Thoracic aorta (tissue), 2 donors: ENCODE measurements at places on chromosomes 5 and 9. TPM values are rescaled to one million over a fixed set of nuclear protein-coding genes. Genes with fewer than 3 reads are reported as not detected.
A peak's percentile ranks its signal among the peaks of the same experiment; 100 is the strongest.

The GRXCR2 gene
- total RNA-seq, result not detected

The PCDHGA3 gene
- 9.1 TPM for total RNA-seq

The SURF1 gene
- 66.6 TPM for total RNA-seq

The TMC1 gene
- not detected for total RNA-seq

GRCh38 chr5:130135506-130135905 lies 231.2 kb downstream of the CHSY3 start:
- no peaks in the 10 kb centered on the region for H3K27me3 ChIP-seq
- H3K4me3 ChIP-seq, result no peak overlapping the region
- H3K4me1 ChIP-seq, result peaks cover 23% of the 10 kb centered on the region
- no peaks in the 10 kb centered on the region for H3K36me3 ChIP-seq

DNA sequence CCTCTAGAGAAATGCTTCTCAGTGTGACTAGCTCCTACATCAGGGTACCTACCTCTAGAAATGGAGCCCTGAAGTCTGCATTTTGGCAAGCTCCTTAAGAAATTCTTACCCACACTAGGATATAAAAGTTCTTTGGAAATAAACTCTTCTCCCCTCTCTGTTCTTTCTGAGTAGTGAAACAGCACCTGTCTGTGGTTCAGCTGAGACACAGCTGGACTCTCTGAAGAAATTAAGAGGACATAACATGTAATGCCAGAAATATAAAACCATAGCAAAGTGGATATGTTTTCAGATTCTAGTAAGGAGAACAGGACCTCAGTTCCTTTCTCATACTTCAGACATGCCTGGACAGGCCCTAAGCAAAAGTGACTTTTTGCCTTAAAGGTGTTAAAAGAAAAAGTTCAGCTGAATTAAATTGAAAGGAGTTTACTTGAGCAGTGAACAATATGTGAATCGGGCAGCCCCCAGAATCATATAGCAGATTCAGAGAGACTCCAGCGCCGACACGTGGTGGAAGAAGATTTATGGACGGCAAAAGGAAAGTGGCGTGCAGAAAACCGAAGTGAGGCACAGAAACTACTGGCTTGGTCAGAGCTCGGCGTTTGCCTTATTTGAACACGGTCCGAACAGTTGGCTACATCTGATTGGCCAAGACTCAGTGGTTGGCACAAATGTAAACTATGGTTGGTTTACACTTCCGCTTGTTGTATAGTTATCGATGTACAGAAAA lies 64.5 kb downstream of the PRKACG start:
- no peak overlapping the region for H3K4me3 ChIP-seq
- H3K27me3 ChIP-seq, result no peaks in the 10 kb centered on the region
- H3K36me3 ChIP-seq, result no peaks in the 10 kb centered on the region
- no peak overlapping the region for H3K27ac ChIP-seq
- DNase-seq, result no peak

- no peaks in the 10 kb centered on the region for H3K4me1 ChIP-seq
- no peaks in the 10 kb centered on the region for H3K36me3 ChIP-seq
- no peaks in the 10 kb centered on the region for H3K27me3 ChIP-seq
- no peak for DNase-seq
- no peak overlapping the region for H3K27ac ChIP-seq
Measured at GRCh38 chr5:52356311-52356918, 431.3 kb upstream of the ITGA1 start.

DNA sequence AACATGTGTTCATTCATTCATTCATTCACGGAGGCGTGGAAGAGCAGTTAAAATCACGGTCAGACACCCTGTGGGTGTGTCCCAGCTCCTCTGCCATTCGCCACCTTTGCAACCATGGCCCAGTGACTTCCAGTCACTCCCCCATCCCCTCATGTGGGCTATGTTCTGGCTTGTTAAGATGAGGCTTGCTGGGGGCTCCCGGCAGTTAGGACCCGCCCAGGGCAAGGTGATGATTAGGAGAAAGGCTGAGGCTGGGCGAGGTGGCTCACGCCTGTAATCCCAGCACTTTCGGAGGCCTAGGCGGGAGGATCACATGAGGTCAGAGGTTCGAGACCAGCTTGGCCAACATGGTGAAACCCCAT lies 24.9 kb upstream of the PTGES start:
- no peak for DNase-seq
- no peaks in the 10 kb centered on the region for H3K36me3 ChIP-seq
- H3K27ac ChIP-seq, result peak overlapping the region; percentile 45

GRCh38 chr5:128538250-128539037 lies 399 bp upstream of the FBN2 start:
- H3K4me3 ChIP-seq, result peak overlapping the region; percentile 81
- no peaks in the 10 kb centered on the region for H3K36me3 ChIP-seq

DNA sequence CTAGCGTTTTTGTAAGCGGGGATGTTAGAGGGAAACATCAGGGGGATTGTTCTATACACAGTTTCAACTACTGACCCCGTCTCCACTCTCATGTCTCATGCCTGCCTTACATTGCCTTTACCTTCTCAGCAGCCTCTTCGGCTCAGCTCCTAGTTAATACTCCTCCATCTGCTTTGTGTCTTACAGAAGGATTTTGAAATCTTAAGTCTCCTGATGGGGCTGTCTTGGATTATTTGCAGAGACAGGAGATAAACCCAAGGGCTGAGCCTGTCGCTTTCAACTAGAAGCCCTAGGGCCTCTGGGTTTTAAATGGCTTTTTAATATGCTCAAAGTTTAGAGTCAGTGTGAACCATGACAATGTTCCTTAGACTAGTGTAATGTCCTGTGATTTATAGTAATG lies 161.5 kb downstream of the CARTPT start:
- DNase-seq, result no peak
- peaks cover 7% of the 10 kb centered on the region for H3K4me1 ChIP-seq
- H3K27ac ChIP-seq, result no peak overlapping the region

DNA sequence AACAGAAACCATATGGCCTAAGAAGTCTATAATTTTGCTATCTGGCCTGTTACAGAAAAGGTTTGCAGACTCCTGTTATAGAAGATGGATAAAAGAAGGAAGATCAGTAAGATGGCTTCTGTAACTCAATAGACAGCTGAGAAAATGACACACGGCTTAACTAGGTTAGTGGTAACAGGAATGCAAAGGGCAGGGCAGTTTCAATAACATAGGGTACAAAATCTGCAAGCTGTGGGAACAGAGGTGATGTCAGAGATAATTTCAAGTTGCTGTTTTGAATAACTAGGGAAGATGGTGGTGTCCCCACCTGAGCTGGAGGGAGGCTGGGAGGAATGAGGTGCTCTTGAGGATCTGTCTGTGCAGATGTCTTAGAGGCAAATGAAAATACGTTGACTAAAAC lies 106.5 kb downstream of the GLIS3 start:
- H3K4me3 ChIP-seq, result no peak overlapping the region
- H3K36me3 ChIP-seq, result peaks cover 3% of the 10 kb centered on the region
- no peak overlapping the region for H3K27ac ChIP-seq
- H3K27me3 ChIP-seq, result no peaks in the 10 kb centered on the region
- DNase-seq, result no peak
- no peaks in the 10 kb centered on the region for H3K4me1 ChIP-seq

DNA sequence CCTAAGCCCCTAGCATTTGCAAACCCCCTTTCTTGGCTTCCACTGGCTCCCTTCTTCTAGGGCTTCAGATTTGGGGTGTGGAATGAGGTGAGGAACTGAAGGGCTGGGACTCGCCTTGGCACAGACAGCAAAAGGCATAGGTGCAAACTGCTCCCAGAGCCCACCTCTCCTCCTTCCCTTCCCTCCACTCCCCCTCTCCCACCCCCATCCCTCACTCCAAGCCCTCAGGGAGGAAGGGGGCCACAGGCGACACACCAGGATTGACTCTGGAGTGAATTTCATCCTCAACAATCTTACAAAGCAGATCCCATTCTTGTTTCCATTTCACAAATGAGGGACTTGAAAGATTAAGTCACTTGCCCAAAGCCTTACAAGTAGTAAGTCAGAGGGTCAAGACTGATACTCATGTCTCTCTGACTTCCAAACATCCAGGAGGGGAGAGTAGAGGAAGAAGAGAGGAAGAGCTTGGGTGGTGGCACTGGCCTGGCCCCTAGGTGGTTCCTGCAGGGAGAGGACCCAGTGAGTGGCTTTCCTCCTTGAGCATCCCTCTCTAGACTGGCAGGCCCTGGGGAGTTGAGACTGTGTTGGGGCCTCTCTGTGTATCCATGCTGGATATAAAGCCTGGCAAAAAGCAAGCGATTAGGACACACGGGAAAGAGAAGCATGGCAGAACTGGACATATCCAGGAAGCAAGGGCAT lies 193.1 kb downstream of the GABBR2 start:
- no peak overlapping the region for H3K4me3 ChIP-seq
- H3K4me1 ChIP-seq, result no peaks in the 10 kb centered on the region
- DNase-seq, result no peak
- H3K27ac ChIP-seq, result no peak overlapping the region
- no peaks in the 10 kb centered on the region for H3K27me3 ChIP-seq

DNA sequence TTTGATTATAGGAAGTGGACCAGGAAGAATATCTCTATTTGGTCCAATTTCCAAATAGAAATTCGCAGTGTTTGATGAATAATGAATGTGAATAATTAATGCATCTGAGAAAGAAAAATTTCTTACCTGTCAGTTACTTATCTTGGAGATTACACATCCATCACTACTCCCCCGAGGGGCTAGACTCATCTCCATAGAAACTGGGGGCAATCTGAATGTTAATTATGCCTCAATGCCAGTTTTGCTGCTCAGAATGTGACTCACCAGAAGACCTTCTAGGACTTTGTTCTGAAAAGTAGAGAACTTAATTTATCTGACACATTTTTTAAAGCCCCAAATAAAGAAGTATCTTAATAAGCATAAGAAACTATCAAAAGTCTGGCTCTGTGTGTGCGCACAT lies 233.4 kb upstream of the NR4A3 start:
- DNase-seq, result no peak
- H3K4me1 ChIP-seq, result no peaks in the 10 kb centered on the region
- H3K27ac ChIP-seq, result no peak overlapping the region
- no peaks in the 10 kb centered on the region for H3K27me3 ChIP-seq

DNA sequence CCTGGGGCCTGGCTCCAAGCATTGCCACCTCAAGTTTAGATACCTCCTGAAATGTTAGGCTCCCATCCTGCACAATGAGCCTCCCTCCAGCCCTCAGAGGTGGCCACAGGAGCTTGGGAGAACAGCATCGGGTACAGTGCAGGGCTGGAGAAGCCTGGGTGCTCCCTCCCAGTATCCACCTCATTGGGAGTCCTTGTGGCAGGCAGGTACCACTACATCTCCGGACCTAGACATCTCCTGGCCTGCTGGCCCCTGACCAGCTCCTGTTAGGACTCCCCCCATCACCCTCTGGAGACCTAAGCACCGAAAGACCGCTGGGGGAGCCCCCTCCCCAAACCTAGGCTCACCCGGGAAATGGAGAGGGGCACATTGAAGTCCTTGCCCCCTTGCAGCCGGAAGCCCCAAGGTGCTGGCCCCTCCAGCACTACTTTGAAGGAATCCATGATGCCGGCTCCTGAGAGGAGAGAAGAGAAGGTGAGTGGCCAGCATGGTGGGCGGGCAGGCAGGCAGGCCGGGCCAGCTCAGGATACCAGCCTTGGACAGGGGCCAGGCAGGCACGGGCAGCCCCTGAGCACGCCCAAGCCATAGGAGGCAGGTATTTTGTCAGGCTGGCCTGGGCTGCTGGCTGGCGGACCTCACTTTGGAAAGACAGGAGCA lies 1.2 kb downstream of the PDLIM7 start:
- H3K4me1 ChIP-seq, result peaks cover 61% of the 10 kb centered on the region
- peak overlapping the region; percentile 100 for H3K27ac ChIP-seq
- H3K4me3 ChIP-seq, result peak overlapping the region; percentile 90
- DNase-seq, result no peak
- H3K27me3 ChIP-seq, result no peaks in the 10 kb centered on the region

- no peaks in the 10 kb centered on the region for H3K27me3 ChIP-seq
- no peaks in the 10 kb centered on the region for H3K4me1 ChIP-seq
- H3K4me3 ChIP-seq, result no peak overlapping the region
- H3K36me3 ChIP-seq, result no peaks in the 10 kb centered on the region
- no peak overlapping the region for H3K27ac ChIP-seq
Measured at GRCh38 chr5:114695292-114695904, 333.5 kb downstream of the KCNN2 start.

GRCh38 chr5:62134811-62135210 lies 171.2 kb upstream of the KIF2A start:
- H3K4me1 ChIP-seq, result no peaks in the 10 kb centered on the region
- H3K27me3 ChIP-seq, result no peaks in the 10 kb centered on the region
- no peak for DNase-seq
- no peak overlapping the region for H3K4me3 ChIP-seq

DNA sequence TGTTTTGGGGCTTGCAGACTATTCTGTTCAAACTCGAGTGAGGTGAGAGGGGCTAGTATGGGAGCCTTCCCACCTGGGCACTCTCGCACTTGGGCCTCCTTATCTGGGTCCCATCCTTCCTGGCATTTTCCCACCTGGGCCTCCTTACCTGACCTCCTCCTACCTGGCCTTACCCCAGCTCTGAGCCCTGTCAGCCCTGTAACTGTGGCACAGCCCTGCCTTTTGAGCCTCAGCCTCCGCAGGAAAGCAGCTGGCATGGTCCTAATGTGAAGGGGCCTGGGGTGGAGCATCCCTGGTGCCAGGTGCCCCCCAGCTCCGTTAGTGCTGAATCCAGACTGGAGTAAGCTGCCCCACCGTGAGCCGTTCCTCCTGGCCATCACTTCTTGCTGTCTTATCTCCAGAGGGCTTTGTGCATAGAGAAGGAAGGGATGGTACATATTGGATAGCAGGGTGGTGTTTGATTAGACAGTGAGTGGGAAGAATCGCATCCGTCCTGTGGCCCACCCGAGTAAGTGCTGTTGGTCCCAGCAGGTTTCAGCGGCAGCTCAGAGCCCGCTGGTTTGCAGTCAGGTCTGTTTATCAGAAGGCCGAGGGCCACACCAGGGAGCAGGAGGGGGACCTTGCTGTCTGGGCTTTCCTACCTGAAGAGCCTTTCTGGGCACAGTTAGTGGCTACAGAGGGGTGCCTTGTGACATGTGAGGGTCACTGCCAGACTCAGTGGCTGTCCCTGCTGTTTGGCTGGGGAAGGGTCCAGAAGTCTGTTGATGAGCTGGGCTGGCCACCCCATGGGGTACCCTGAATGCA lies 76.5 kb downstream of the WNK2 start:
- no peak overlapping the region for H3K4me3 ChIP-seq
- no peaks in the 10 kb centered on the region for H3K4me1 ChIP-seq
- H3K27me3 ChIP-seq, result no peaks in the 10 kb centered on the region

- no peaks in the 10 kb centered on the region for H3K36me3 ChIP-seq
- H3K4me1 ChIP-seq, result no peaks in the 10 kb centered on the region
- H3K27me3 ChIP-seq, result no peaks in the 10 kb centered on the region
- no peak for DNase-seq
- H3K4me3 ChIP-seq, result no peak overlapping the region
Measured at GRCh38 chr9:109584205-109584604, 86.1 kb upstream of the PTPN3 start.

- no peak for DNase-seq
- H3K4me1 ChIP-seq, result no peaks in the 10 kb centered on the region
- H3K27ac ChIP-seq, result no peak overlapping the region
Measured at GRCh38 chr5:103034662-103035392, 85.1 kb downstream of the GIN1 start.

DNA sequence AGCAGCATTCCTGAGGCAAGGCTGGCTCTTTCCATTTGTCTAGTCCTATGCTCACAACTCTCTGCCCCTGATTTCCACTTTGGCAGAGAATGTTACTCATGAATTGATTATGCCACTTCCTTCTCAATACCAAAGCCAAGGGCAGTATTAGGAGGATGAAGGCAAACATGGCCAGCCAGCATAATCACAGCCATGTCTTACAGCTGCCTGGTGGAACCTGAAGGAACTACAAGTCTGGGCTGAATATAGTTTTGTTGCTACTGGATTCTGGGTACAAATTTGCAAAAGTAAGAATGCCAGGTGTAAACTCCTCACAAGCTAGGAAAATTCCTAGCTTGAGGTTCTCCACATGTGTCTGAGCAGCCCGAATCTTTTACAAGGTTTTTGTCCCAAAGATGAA lies 4.2 kb downstream of the SIL1 start:
- no peak overlapping the region for H3K4me3 ChIP-seq
- H3K27me3 ChIP-seq, result no peaks in the 10 kb centered on the region
- H3K36me3 ChIP-seq, result no peaks in the 10 kb centered on the region
